ENCODE measurements at places on chromosomes 1 and 21. TPM values are rescaled to one million over a fixed set of nuclear protein-coding genes. Genes with fewer than 3 reads are reported as not detected.

PRSS38 gene
- not detected for total RNA-seq

DNA sequence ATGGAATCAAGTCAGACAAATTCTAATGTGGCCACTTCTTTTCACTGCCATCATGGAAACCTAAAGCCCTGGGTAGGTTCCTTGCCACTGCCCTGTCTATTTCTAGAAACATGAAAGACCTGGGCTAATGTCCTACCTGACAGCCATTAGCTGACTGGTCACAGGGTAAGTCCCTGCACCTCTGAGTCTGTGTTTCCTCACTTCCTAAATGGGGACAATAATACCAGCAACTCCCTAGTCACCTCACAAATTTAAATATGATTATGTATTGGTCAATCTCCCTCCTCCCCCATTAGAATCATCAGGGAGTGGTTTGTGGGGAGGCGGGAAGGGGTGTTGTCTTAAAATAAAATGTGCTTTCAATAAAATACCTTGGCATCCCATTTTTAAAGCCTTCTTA is 2.2 kb downstream of the CREG1 start:
- no peak for DNase-seq

DNA sequence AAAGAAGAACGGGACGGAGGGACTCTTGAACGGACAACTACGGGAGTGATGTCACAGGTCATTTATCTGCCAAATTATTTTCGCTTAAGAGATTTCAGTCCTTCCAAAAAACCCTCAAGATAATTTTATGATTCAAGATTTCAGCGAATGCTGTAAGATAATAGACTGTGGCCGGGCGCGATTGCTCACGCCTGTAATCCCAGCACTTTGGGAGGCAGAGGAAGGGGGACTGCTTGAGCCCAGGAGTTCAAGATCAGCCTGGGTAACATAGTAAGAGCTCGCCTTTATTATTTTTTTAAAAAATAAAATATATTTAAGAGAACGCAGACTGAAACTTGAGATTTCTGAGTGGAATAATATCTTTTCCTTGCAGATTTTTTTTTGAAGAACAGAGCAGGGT is 609 bp downstream of the RWDD2B start:
- peak; percentile 19 for DNase-seq

CDCA8 gene
- 61.7 TPM for total RNA-seq

DPT gene
- not detected for total RNA-seq

GRCh38 chr1:42173155-42173933 is 8.8 kb upstream of the GUCA2A start:
- peak; percentile 81 for DNase-seq

DNA sequence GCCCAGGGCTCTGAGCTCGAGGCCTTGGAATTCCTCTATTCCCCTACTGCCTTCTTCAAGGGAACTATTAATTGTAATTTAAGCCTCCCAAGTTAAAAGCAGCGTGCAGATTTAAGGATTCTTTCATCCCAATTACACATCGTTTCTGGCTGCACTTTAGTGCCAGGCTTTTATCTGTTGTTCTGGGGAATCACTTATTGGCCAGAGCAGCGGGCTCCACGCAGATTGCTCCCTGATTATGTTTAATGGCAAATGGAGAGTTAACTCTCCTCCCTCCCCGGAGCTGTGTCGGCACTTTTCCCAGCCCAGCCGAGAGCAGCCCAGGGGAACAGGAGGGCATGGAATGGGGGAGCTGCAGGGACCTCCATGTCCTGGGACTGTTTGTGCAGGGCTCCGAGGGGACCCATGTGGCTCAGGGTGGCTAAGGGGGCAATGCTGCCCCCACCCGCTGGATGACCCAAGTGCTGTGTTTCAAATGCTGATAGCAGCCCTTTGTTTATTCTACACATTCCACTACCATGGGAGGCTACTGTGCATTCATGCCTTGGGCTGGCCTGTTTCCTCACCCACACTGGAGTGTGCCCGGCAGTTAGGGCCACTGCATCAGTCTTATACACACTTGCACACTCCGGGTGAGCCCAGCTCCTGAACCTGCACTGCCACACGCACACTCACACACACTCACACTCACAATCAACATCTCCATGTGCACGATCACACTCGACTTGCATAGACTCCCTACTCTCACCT is 93.3 kb upstream of the POU3F1 start:
- DNase-seq: no peak

DNA sequence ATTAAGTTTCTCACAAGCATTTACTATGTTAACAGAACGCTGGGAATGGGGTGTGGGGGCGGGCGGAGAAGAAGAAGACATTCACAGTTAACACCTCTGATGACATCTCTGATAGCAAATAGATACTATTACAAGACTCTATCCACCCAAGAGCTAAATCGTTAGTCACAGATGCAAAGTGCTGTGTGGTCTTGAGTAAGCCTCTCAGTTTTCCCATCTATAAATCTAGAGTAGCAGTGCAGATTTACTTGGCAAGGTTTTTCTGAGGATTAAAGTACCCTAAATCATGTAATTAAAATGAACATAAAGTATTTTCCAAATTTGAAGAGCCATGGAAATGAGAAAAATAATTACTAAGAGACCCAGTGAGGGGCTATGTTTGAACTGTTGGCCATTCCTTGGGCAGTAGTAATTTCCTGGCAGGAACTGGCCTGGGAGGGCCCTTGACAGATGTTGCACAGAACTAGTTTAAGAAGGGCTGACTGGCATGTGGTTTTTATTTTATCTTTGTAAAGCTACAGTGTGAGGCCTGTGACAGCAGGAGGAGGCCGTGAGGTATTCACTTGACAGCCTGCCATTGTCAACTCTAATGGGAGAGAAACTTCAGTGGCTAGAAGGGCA is 58.7 kb upstream of the APOBEC4 start:
- no peak for DNase-seq

KIF14 gene
- total RNA-seq: 14.8 TPM

GRCh38 chr1:221429264-221429663 is 312.6 kb downstream of the DUSP10 start:
- no peak for DNase-seq
